ENCODE measurements at places on chromosomes 2 and 18.

DNA sequence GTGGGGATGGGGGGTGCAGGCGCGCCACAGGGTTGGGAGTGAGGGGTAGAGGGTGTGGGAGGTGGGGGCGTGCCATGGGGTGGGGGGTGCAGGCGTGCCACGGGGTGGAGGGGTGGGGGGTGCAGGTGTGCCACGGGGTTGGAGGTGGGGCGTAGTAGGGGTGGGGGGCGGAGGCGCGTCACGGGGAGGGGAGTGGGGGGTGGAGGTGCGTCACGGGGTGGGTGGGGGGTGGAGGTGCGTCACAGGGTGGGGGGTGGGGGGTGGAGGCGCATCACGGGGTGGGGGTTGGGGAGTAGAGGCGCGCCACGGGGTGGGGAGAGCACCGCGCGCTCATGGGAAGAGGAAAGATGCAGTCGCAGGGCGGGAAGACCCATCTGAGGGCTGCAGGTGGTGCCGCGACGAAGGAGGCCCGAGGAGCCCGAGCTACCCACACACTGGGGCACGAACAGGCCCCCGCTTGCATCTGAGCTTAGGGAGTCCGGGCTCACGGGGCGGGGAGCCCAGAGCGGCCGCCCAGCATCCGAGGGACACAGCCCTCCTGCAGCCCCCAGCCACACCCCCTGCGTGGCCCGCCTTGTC lies 37.5 kb downstream of the SNED1 start:
- no peak for DNase-seq

DNA sequence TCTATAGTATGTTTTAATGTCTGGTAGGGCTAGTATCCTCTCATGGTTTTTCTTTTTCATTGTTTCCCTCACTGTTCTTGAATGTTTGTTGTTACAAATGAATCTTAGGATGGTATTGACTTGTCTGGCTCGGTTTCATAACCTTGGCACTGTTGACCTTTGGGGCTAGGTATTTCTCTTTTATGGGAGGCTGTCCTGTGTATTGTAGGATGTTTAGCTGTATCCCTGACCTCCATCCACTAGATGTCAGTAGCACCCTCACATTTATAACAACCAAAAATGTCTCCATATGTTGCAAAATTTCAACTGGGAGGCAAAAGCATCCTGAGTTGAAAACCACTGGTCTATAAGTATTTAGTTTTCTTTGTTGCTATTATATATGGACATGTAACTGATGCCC lies 7.0 kb upstream of the AOX1 start:
- peak; percentile 80 for DNase-seq

DNA sequence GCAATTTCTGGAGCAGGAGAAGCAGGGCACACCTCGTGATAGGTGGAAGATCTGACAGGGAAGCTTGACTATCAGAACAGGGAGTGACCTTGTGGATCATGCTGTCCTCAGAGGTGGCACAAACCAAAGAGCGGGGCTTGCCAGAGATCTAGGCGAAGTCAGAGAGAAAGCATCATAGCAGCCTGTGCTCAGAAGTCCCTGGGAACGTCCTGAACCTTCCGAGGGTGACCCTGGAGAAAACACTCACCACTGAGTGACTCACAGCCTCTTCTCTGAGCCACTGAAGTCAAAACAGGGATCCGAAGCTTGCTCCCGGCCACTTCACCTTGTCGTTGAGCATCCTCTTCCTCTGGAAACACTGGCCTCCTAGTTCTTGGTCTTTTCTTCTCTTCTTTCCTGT lies 56.7 kb downstream of the IL1R2 start:
- no peak for DNase-seq

- no peak for DNase-seq
Measured at GRCh38 chr18:61774846-61775245, 118.0 kb downstream of the RNF152 start.

DNA sequence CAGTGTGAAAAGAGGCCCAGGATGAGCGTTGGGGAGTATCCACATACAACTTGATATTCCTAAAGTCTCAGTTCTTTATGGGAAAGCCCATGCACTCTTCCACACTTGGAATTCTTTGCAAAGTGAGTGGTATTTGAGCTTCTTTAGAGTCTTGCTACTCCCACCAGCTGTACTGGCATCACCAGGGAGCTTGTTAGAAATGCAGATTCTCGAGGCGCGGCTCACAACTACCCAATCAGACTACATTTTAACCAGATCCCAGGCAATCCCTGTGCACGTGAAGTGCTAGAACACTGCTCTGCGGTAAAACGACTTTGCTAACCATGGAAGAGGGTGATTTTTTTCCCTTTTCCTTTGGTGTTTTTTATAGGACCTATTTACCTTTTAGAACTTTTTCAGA lies 184.7 kb downstream of the NEDD4L start:
- DNase-seq, result no peak

DNA sequence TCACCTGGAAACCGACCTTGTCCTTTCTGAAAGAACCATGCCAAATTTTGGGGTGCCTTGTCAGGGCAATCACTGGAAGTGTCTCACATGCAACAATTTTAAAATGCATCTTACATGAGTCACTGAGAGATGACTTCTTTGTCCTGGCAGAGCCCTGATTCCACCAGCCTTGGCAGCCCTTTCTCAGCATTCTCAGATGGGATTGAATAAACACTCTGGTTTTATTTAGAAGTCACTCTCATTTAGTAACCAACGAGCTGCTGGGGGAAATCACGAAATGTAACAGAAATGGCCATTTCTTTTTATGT lies 3.8 kb upstream of the ATP8B1 start:
- no peak for DNase-seq

DNA sequence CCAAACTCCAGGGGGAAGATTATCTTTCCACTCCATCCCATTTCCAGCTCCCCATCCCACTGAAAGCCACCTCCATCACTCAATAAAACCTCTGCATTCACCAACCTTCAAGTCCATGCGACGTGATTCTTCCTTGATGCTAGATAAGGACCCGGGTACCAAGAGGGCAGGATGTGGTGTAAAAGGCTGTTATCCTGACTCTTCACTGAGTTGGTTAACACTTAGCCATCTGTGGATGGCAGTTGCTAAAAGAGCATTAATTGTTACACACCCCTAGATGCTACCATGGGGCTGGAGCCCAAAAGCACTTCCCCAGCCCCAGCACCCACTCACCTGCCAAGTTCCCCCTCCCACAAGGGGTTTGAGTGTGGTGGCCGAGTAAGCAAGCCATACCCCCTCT lies 53.4 kb upstream of the DPP10 start:
- DNase-seq, result no peak

DNA sequence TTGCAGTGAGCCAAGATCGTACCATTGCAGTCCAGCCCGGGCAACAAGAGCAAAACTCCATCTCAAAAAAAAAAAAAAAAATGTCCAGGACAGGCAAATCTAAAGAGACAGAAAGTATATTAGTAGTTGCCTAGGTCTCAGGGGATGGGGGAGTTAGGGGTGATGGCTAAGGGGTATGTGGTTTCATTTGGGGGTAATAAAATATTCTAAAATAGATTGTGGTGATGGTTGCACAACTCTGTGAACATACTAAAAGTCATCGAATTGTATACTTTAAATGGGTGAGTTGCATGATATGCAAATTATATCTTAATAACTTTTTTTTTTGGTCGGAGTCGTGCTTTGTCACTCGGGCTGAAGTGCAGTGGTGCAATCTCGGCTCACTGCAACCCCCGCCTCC lies 34.2 kb upstream of the ACTR2 start:
- DNase-seq, result no peak

DNA sequence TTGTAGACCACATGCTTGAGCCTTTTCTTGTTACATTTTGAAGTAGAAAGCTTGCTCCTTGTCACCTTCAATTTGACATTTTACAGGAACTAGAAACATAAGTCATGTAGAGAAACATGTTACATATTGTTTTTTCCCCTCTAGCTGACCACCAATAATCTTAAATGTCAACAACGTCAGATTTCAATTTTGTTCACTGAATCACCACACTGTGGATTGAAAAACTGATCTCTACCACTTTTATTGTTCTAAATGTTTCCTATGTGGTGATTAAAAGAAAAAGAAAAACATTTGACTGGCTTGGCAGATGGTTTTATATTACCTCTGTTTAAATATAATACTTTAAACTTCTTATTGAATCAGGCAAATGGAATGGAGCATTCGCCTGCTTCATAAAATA lies 87.7 kb downstream of the DSEL start:
- no peak for DNase-seq

DNA sequence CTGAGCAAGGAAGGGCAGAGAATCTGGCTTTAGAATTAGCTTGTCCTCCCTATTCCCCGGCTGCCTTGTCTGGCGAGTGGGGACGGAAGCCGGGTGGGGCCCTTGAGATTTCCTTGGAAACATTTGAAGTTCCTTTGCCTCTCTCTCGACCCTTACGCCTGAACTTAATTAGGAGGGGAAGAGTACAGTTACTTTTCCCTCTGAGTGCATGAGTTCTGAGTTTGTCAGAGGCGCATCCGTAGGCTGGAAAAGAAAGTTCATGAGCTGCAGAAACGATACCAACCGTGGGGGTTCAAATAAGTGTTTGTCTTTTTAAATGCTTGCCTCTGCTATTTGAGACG lies 468 bp downstream of the PIKFYVE start:
- no peak for DNase-seq

Measured in Kasumi-1 (cell line).